ENCODE measurements at places on chromosomes 4 and X.

- peak; percentile 51 for DNase-seq
Measured at GRCh38 chr4:48341776-48342605, 662 bp downstream of the SLAIN2 start.

DNA sequence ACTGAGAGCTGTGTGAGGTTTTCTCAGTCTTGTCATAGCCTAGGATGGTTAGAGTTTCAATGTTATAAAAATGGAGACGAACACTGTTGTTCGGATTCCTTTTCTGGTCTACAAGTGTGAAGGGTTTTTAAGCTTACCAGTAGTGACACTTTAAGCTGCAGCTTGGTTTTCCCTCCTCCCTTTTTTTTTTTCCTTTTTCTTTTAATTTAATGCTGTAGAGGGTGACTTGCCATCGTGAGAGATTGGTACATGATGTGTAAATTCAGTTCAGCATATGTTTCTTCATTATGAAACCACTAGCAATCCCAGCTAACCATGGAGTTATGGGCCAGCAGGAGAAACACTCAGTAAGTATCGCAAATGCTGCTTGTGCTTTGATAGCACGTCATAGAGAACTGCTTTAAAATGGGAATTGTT is 165.0 kb downstream of the RAPGEF2 start:
- no peak for DNase-seq

GRCh38 chr4:137226900-137227299 is 305.4 kb downstream of the PCDH18 start:
- DNase-seq, result no peak

- no peak for DNase-seq
Measured at GRCh38 chr4:113846433-113846832, 84.9 kb upstream of the CAMK2D start.

GRCh38 chrX:100895365-100896075 is 21.4 kb upstream of the NOX1 start:
- no peak for DNase-seq

DNA sequence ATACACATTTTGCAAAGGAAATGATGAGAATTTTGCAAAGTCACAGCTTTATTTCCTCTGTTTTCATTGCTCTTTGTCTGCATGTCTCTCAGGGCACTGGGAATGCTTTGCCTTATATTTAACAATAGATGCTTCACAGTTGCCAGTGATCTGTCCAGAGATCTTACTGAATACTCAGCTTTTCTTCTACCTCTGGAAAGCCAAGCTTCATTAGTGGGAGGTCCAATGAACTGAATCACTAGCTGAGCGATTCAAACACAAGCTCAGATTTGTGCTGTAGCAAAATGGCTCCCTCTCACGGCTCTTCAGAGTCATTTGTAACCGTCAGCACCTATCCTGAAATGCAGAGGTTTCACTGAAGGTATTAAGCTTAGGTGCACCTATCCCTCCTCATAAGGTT is 138.9 kb downstream of the DCLK2 start:
- no peak for DNase-seq

- no peak for DNase-seq
Measured at GRCh38 chr4:76072760-76073159, 1.7 kb upstream of the ART3 start.

DNA sequence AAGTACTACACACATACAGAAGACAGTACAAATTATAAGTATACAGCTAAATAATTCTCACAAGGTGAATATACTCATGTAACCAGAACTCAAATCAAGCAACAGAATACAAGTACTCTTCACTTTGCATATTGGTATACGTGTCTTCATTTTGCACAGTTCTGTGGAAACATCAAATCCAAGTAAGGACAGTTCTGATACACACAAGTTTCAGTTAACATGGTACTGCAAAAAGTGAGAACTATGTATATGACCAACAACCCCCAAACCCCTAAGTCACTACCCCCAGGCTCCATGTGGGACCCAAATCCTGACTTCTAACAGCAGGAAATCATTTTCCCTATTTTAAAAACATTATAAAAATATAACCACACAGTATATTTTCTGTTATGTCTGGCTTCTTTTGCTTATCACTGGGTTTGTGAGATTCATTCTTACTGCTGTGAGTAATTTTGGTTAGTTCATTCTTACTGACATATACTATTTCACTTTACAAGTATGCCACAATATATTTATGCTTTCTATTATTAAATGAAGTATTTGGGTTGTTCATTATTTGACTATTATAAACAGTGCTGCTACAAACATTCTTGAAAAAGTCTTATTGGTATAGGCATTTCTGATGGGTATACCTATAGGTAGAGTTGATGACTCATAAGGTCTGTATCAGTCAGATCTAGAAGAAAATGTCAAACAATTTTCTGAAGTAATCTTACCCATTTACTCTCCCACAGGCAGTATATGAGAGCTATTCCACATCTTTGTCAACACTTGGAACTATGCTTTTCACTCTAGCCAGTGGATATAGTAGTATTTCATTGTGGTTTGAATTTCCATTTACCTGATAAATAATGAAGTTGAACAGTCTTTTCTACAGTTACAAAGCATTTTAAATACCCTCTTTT is 47.0 kb downstream of the SCLT1 start:
- DNase-seq, result no peak

DNA sequence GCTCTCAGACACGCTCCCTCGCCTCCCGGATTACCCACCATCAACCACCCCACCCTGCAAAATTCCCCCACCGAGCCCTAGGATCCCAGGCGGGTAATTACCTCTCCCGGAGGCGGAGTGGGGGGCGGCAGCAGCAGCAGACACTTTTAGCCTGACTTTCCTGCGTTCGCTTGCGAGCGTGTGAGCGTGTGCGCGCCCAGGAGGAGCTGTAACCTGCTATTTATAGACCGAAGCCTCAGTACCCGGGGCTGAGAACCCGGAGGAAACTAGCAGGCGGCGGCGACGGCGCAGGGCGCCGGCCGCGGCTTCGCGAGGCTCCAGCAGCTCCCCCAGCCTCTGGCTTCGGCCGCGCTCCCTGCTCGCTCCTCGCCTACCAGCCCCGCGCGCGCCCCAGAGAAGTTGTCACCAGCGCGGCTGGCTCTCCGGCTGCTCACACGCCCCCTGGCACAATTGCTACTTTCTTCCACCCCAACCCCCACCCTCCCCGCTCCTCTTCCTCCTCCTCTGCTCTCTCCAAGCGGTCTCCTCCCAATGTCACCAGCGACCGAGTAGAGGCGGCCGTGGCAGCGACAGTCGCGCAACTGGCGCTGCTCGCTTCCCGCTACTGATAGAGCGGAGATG is at the start of gene INPP4B:
Gene INPP4B, minus strand, starts transcription at position 194 of the 621 bp plus-strand sequence.
- peak; percentile 33 for DNase-seq

GRCh38 chr4:186068581-186069348 is at the start of gene TLR3:
TLR3 (plus strand) TSS chr4:186069156; CDS start chr4:186076620, 7,464 bp downstream.
- no peak for DNase-seq

- DNase-seq, result no peak
Measured at GRCh38 chr4:141339966-141340365, 119.3 kb downstream of the ZNF330 start.
